ENCODE measurements at places on chromosomes 11 and 22.

DNA sequence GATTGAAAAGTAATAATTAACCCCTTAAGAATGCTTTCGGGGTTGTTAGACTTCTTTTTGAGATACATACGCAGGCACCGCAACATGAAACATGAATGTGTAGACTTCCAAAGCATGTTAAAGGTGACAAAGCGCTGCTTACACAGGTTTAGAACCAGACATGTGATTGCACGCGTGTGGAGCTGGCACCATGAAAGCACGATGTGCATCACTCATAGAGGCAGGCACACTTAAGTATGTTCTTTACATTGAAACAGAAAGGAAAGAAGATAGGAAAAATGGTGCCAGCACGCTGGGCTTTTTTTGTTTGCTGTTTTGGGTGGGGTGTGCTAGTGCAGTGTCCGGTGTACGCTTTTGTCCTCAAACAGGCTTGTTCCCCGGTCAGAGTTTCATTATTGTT, 83.6 kb upstream of the PPARA start:
- DNase-seq = no peak

- DNase-seq = peak; percentile 36
These were observed 32.4 kb downstream of the EIF3F start for GRCh38 chr11:8019314-8020243.

GRCh38 chr11:30462421-30462820, 123.7 kb downstream of the MPPED2 start:
- DNase-seq = no peak

DNA sequence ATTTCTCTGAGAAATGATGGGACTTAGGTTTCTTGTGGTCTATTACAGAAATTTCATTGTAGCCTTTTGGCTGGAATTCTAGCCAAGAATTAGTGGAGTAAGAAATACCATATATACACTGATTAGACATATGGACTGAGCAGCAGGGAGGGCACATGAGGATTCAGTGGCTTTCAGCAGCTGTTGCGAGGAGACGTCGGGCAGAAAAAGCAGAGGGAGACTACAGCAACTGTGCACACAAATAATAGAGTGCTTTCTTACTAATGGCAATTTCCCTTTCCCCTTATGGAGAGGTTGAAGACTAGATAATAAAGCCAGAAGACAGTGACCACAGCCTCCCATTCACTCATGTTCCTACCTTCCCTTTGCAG, 35.4 kb upstream of the CCDC34 start:
- no peak for DNase-seq

DNA sequence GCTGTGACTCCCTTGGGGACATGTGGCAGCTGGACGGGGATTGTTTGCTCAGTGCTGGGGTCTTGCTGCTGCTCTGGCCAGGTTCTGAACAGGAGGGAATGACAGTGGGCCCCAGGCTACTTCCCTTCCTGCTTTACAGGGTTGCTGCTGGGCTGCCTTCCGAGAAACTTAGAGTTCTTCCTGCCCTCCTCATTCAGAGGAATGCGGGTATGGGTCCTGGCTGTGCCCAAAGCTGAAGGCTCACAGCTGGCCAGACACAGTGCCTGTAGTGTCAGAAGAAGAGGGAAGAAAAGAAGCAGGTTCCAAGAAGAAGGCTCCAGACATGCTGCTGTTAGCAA, 108.3 kb upstream of the PARVA start:
- peak; percentile 37 for DNase-seq

DNA sequence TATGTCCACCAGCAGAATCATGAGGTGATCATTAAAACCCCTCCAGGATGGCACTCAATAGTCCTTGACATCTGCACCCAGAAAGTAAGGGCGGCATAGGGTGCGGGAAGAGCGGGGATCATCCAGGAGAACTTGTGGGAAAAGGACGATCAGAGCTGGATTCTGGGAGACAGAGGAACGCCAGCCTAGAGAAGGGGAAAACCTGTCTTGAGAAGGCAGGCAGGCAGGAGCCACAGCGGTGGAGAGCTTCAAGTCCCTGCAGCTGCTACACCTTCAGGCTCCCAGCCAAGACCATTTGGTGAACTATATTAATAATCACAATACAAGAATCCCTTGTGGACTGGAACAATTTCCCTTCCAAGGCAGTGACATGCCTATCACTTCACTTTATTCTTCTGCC, 134.3 kb downstream of the BUD13 start:
- DNase-seq = no peak

DNA sequence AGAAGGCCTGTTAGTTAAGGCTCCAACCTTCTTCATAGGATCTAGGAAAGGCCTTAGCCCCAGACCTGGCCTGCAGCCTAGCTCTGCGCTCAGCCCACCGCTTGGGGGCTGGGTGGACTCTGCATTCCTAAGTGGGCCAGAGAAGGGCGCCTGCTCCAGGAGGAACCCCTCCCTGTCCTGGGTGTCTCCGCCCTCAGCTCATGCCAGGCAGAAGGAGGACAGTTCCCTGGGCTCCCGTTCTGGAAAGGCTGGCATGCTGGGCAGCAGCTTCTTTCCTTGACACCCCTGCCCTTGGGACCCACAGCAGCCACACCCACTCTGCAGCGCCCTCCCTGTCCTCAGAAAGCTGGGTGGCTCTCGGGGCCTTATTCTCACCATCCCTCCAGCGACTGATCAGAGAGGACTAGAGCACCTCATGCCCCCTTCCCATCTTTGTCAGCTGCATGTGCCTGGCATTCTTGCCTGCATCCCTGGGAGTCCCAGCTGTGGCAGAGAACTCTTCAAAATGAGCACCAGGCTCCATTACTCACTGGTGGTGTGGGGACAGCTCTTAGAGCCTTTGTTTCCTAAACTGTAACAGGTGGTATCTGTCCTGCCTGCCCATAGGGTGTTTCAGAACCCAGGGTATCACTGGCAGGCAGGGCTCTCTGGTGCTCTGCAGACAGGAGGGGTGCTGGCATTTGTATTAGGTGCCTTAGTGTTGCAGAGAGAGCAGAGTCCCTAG, 20.3 kb upstream of the MYRF start:
- DNase-seq = no peak

GRCh38 chr11:112968941-112969713, 7.9 kb downstream of the NCAM1 start:
- no peak for DNase-seq

Measured in amniotic stem cell (primary cell).